ENCODE measurements at places on chromosomes 12 and 14. TPM values are rescaled to one million over a fixed set of nuclear protein-coding genes. Genes with fewer than 3 reads are reported as not detected.
A peak's percentile ranks its signal among the peaks of the same experiment; 100 is the strongest.

SLC38A6 gene
- polyA plus RNA-seq = 28.7 TPM

DNA sequence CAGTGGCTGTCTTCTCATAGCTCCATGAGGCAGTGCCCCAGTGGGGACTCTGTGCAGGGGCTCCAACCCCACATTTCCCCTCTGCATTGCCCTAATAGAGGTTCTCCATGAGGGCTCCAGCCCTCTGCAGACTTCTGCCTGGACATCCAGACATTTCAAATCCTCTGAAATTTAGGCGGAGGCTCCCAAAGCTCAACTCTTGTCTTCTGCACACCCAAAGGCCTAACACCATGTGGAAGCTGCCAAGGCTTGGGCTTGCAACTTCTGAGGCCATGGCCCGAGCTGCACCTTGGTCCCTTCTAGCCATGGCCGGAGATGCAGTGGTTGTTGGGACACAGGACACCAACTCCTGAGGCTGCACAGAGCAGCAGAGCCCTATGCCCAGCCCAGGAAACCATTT lies 20.5 kb upstream of the PPP2R5C start:
- DNase-seq = no peak

DNA sequence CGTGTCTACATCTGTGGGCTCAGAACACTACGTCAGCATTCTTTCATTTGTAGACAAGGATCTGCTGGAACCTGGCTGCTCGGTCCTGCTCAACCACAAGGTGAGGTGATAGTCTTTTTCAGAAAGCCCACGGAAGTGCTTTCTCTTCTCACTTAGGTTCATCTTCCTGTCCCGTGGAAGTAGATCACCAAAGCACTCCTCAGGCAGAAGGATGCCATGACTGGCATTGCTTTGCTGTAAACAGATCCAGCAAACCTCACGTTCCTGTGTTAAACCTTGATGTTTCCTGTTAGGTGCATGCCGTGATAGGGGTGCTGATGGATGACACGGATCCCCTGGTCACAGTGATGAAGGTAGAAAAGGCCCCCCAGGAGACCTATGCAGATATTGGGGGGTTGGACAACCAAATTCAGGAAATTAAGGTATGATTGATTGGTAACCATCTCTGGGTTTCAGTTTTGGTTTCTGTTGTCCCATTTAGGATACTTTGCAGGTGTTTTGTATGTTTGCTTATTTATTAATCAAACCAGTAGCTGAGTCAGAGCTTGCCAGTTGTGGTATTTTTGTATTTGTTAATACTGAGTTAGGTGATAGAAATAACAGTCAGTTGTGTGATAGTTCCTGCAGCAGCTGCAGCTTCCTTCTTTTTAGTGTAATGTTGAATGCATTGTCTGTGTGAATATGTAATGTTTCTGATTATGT lies 7.5 kb downstream of the PSMC1 start:
- no peak for DNase-seq

DNA sequence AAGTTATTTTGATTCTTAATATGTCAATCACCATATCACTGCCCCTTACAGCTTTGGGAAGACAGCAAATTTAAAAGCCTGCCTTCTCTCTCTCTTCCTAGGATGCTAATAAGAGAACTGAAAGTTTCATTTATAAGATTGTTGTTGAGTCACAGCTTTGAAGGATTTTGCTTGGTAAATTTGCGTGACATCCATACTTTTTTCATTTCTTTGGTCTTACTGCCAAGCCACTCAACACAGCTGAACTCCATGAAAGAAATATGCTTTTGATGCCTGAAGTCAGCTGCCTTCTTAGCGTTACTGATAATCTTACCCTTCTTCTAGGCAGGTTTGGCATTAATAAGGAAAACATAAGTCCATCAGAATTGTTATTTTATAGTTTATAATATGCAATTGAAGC lies 155.0 kb downstream of the CRADD start:
- no peak for DNase-seq

DNA sequence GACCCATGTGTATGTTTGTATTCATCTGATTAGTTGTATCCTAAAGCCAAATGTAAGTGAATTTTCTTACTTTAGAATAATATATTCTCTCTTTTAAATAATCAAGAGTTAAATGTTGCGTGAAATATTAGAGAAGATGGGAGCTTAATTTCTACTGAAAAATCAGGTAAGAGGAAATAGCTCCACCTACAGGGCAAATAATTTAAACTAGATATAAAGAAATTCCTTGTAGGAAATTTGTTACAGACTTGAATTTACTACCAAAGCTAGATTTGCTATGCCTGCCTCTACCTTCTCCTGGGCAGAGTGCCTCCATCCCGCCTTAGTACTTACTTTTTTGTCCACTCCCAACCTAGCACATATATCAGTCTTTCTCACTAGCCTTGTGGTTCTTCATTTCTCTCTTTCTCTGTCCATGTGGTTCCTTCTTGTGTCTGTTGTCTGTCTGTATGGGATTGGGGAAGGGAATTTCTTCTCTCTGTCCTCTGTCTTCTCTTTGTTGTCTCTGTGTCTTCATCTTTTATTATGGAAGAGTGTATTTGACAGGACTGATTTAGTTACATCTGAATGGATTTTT lies 44.7 kb downstream of the PALS1 start:
- peak; percentile 54 for DNase-seq

DNA sequence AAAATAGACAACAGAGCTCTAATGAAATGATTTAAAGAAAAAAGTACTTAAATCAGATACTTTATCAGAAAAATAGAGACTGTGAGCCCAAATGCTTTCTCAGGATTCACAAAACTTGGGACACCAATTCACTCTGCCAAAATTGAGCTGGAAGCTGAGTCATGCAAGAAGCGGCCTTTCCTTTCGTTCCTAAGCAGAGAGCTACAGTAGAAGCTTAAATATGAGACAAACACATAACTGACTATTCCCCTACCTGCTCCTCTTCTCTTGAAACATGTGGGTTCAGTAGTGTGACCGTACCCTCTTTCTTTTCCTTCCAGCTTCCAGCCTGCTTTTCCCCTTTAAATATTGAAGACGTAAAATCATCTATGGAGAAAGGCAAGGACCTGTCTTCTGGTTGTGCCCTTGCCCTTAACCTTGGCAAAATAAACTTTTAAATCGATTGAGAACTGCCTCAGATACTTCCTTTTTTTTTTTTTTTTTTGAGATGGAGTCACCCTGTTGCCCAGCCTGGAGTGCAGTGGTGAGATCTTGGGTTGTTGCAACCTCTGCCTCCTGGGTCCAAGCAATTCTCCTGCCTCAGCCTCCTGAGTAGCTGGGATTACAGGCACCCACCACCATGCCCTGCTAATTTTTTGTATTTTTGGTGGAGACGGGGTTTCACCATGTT lies 4.4 kb upstream of the SDS start:
- no peak for DNase-seq
